Tibial nerve (tissue), 4 donors: ENCODE measurements at places on chromosomes 4 and X.

DNA sequence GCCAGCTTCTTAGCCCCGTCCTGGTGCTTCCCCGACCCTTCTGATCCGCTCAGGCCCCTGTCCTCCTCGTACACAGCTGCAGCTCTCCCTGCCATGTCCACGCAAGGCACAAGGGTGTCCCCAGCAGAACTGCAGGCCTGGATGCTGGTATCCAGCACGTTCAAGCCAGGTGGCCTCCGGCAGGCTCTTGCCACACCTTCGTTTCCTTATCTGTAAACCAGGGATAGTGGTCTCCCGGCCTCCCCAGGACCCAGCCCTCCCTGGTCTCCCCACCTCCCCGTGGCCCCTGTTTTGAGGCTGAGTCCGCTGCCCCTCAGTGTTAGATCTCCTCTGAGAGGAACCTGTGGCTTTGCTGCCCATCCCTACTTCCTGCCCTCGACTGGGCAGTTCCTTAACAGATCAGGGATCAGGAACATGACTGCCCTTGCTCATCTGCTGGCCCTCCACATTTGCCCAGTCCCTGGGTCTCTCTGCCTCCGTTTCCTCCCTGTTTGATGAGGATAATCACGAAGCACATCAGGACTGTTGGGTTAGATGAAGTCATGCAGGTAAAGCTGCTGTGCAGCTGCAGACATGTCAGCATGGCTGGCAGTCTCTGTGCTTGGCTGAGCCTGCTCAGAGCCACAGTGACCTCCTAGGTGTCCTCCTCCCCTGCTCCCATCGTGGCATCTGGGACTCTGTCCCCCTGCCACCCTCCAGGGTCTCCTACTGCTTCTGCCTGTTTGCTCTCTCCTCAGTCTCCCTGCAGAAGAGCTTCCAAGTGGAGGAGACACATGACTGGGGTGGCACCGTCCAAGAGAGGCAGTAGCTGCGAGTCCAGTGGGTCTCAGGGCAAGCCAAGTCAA, 32.9 kb downstream of the PIGG start:
- no peak for DNase-seq

GRCh38 chr4:92184566-92184965, 119.2 kb upstream of the GRID2 start:
- no peak for DNase-seq

- DNase-seq, result no peak
Observed at GRCh38 chr4:17103231-17103630, 204.8 kb upstream of the LDB2 start.

DNA sequence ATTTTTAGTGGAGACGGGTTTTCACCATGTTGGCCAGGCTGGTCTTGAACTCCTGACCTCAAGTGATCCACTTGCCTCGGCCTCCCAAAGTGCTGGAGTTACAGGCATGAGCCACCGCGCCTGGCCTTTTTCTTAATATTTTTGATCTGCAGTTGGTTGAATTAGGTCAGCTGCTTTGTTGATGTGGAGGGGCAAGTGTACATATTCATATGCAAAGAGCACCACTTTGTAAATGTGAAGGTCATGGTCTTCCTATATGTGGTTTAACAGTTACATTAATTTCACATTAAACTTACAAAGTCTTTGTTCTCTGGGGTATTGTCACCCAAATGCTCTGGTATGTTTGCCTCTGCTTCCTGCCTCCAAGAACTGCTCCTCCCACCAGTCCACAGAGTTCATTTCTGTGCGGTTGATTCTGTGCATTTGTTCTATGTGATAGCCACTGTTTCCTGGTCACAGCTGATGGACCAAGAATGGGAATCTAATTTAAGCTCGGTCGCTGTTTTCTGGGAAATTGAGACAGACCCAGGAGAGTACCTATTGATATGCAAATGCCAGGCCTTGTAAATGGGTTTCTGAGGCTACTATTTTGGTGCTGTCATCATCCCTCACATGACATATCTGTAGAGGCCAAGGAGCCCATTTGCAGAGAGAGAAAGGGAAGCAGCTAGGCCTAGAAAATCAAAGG, 26.9 kb upstream of the HPSE start:
- no peak for DNase-seq

DNA sequence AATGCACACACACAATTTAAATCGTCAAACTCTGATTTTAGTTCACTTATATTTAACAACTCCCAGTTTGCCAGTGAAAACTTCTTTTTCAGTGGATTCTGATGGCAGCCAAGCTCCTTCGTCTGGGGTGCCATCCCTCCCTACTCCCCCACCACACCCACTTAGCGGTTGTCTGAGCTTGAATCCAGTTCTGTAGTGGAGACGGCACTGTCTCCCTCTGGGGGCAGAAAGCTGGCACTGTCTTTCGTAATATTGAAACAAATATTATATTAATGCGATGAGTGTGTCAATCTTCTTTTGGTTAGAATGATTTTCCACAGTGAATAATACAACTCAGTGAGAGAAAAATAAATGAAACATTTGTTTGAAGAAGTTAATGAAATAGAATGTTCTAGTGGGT, 5.4 kb downstream of the MEPE start:
- DNase-seq, result no peak

DNA sequence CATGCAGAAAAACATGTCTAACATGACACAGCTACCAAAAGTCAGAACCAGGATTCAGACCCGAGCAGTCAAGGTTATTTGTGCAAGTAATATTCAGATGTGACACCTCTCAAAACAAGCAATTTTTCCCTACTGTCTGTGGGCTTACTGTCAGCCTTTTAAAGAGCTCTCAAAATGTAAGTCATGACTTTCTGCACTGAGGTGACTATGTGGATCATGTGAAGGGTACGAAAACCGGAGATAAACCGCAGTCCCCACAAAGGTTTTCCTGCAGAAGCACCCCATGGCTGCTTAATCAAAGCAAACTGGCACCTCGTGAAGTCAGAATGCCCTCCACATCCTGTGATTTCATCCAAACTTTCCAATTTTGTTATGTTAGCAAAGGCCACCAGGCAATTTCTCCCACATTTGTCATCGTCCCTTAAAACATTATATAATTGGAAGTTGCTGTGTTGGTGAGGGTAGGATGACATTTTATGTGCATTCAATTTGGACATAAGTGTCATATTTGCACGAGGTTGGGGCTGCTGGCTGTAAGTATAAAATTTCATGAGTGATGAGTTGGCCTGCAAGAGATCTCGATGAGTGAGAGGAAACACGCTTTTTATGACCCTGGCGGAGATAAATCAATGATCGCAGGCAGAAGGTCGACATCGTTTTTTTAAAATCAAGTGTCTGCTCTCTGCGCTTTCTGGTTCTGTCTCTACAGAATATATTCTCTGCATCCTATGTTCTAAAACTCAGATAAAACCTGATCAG, 161.2 kb downstream of the STK32B start:
- DNase-seq, result no peak

GRCh38 chr4:110245577-110245976, 47.2 kb upstream of the ELOVL6 start:
- DNase-seq, result no peak

GRCh38 chr4:45438047-45438446, 685.8 kb downstream of the GABRG1 start:
- no peak for DNase-seq

DNA sequence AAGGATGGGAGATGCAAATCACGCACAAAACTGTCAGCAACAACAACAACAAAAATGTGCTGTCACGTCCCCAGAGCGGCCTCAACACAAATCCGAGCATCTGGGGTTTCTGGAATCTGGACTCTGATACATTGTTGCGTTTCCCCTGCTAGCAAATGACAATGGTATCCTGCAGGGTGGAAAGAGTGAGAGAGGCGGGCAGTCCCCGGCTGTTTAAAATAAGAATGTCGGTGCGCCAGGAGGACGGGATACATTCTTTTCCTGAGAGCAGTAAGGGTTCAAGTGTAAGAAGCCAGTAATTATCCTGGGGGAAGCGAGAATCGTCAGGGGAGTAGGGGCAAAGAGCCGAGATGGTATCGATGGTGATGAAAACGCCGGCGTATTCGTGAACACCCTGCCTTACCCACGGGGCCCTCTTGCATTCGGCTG, 310.2 kb downstream of the ASMT start:
- DNase-seq, result no peak

GRCh38 chrX:154486396-154487207, at the start of gene UBL4A:
UBL4A (minus strand) TSS chrX:154486615; CDS start chrX:154486584, 31 bp downstream.
- DNase-seq, result no peak

DNA sequence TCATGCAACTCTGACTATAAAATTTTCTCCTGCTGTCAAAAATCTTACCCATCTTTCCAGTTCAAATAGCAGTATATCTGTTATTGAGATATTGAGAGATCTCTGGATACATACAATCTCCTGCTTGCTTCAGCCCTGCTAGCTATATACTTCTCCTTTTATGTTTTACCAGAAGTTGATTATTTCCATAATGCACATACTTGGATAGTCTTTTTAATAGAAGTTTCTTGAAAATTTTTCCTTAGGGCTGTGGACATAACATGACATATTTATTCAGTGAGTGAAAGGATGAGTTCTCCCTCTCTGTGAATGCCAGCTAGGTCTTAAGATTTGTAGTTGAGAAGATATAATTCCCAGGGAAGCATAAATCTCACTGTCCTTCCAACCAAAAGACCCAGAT, 234.1 kb upstream of the NR3C2 start:
- DNase-seq, result no peak

GRCh38 chrX:37815366-37815765, 32.0 kb downstream of the DYNLT3 start:
- DNase-seq, result no peak

DNA sequence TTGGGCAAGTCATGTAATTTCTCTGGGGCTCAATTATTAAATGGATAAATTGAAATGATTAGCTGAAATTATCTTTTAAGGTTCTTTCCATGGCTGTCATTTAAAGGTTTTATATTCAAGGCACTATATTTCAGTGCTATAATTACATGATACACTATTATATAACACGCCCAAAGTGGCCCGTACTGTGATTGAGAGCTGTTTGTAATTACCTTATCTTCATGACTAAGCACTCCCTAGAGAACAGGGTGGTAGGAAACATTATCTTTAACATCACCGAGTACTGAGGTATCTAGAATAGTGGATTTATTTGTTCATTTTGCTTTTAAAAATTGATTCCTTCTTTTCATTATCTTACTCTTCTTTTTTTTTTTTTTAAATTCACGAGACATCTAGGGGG, 79.0 kb downstream of the DIAPH2 start:
- no peak for DNase-seq

- no peak for DNase-seq
Observed at GRCh38 chr4:14277505-14277904, 650.0 kb upstream of the BOD1L1 start.

GRCh38 chr4:55175779-55176231, 50.4 kb upstream of the KDR start:
- DNase-seq, result no peak

- DNase-seq, result no peak
Observed at GRCh38 chrX:1341545-1342184, 5.1 kb downstream of the IL3RA start.

DNA sequence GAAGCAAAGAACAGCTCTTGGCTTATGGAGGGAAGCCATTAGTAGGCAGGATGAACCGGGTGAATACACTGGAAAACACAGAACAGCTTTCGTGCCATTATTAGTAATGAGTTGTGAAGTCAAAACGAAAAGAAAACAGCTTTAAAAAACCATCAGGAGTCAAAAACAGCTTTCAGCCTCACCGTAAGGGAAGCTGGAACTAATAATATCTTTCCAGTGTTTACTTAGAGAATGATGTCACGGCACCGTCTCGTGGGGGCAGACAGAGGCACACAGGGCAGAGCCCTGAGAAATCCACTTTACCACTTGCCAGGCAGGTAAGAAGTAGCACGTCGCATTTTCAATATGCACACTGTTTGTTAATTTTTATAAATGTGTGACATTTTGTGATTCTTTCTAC, 37.9 kb upstream of the HMX1 start:
- DNase-seq, result no peak

- DNase-seq, result no peak
Observed at GRCh38 chrX:131752493-131753198, 208.8 kb downstream of the OR13H1 start.

DNA sequence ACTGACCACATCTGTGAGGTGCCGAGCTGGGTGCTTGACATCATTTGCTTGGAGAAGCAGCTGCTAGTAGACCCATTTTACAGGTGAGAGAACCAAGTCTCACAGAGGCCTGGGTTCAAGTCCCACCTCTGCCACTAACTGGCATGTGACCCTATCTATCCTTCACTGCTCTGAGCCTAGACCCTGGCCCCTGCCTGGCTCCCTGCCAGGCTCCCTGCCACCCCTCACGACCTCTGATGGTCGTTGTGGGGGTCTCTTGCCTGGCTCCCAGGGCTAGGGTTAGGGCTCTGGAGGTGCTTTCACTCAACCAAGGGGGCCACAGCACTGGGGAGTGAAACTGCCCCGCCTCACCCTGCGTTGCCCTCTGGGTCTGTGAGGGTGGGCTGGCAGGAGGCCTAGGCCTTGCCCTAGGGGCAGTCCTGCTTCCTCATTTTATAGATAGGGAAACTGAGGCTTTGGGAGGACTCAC, 7.2 kb upstream of the ADD1 start:
- DNase-seq, result no peak

DNA sequence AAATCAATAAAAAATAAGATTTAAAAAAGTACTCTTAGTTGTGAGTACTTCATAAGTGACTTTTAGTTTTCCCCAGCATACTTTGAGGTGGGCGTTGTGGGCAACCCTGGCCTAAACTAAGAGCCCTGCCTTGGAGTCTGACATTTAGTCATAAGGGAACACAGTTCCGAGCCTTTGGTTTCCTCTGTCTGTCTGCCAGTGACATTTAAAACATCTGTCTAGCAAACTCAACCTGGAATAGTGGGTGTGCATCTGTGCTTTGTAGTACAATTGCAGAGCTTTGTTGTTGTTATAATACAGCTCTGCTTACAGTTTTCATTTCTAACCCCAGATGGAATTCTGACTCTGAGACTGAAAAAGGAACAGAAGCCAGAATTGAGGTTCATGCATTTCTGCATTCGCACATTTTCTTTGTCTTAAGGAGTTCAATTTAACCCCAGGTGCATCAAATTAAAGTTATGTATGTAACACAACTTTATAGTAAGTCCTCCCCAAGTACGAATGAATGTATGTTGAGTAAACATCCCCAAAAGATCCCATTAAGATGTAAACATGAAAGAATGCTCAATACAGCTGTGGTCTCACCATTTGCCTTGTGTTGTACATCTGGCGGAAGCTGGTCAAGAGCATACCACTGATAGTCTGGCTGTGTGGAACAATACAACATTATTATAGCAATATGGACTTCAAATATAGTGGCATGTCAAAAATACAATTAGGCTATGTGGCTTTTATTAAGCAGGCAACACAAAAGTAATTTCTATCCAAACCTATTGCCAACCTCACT, 25.9 kb downstream of the TNIP3 start:
- DNase-seq, result no peak

- DNase-seq, result no peak
Observed at GRCh38 chr4:154714339-154715040, 29.3 kb upstream of the LRAT start.

DNA sequence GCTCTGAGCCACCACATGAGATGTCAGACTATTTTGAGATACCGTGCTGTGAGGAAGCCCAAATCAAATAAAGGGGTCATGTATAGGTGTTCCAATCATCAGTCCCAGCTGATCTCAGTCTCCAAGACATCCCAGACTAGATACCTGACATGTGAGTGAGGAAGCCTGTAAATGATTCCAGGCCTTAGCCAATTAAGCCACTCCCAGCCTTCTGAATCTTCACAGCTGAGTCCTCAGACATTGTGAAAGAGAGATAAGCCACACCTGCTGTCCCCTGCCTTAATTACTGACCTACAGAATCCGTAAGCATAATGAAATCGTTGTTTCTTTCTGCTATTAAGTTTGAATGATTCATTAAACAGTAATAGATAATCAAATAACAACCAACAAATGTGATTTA, 671.4 kb downstream of the ZNF674 start:
- no peak for DNase-seq

GRCh38 chrX:68719181-68719903, 71.9 kb downstream of the STARD8 start:
- no peak for DNase-seq
